Astrocyte (in vitro differentiated cells and primary cell): ENCODE measurements at places on chromosomes 4 and X. TPM values are rescaled to one million over a fixed set of nuclear protein-coding genes. Genes with fewer than 3 reads are reported as not detected.

DNA sequence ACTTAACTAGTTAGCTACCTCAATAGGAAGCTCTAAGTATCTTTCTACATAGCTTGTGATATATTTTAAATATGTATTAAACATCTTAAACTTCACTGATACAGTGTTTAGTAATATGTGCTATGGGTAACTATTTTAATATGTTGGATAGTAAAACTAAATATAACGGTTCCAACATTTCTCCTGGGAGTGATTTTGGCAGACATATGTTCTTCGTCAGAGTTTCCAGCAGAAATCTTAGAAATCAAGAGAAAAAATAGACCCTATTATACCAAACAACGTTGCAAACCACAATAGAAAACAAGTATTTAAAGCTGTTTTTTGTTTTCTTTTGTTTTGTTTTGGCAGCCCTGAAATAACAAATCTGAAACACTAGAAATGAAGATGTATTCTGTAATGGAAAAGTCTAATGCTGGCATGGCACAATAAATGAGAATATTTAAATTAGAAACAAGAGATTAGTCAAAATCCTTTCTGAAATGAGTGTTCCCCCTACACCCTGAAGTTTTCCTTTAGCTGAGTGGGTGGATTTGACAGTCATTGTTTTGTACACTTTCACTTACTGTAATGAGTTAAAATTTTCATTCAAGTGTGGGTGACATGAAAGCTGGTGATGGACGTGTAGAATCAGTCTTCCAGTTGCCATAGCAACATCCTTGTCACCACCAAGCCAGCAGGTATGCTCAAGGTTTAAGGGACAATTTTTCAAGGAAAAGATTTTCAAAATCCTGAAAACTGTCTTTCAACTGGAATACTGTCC lies 233.5 kb downstream of the SCFD2 start:
- DNase-seq: no peak

DNA sequence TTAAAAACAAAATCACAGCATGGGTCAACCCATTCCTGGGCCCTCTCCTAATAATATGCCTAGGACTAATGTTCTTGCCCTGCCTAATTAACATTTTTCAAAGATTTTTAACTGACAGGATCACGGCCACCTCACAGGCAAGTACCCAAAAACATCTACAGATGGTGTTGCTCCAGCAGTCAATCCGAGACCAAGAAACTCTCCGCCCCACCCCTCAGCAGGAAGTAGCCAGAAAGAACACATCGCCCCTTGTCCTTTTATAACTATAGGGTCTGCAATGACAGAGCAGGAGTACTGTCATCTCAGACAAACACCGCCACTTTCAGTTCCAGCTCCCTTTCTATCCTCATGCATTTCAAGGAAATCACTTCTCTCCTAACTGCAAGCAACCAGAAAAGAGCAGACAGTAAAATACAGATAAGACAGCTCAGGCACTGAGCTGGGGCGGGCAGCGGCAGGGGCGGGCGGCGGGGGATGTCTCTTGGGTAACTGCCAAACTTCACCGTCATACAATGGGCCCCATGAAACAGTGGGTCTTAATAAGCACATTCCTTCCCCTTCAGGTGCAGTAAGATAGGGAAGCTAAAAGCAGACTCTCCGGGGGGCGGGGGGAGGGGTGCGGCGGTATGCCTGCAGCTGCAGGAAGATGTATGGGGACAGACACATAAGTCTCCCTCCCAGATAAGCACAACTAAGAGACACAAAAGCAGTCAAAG lies 67.4 kb downstream of the ZNF182 start:
- no peak for DNase-seq

Gene APOO
- 26.5 and 34.6 TPM in 2 replicates for total RNA-seq

GRCh38 chr4:86977621-86978184 lies 42.9 kb downstream of the AFF1 start:
- DNase-seq: peak; percentile 78

DNA sequence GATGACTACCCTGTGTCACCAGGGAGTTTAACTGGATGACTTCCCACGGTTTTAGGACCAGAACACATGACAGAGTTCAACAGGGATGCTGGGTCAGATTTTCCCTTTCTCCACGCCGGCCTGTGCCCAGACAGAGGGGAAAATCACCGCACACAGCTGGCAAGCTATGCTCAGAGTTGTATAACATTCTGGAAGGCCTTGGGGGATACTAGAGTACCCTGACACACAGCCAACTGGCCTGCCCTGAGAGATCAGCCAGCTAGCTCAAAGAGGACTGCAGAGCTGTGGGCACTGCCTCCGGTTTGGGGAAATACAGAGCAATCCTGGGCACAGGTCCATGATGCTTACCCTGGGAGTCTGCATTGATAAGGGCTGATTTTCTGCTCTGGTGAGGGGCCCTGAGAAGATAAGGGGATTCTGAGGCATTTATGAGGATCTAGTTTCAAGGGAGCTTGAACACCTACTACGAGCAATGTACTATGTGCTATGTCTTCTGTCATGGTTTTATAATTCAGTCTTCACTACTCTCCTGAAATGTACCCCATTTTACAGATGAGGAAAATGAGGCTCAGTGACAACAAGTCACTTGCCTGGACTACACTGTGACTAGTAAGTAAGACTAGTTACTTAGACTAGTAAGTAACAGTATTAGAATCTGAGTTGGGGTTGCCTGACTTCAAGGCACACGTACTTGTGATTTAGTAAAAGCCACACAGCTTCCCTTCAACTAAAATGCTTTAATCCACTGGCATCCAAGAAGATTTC lies 14.7 kb downstream of the C4orf54 start:
- no peak for DNase-seq

Gene SCML1
- 4.2 and 5.1 TPM in 2 replicates for total RNA-seq

DNA sequence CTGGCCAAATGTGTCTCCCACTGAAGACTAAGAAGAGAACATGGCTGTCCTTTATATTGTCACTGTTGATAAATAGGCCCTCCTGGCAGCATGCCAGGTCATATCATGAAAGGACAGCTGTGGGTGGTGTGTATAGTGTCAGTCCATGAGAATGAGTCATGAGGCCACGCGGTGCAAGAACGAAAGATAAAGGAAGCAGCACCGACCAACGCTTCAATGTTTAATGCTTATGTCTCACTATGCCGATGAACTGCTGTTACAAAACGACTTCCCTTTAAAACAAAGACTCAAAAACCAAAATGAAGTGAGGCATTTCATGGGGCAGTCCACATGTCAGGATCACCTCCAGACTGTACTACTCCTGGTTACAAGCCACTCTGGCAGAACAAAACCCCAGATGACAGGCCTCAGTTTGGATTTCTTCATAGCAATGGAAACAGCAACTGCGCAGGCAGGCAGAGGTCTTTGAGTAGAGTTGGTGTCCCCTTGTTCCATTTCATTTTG lies 5.2 kb upstream of the TCEANC start:
- peak; percentile 74 for DNase-seq

- DNase-seq: peak; percentile 99
These were observed 23.2 kb upstream of the UVSSA start for GRCh38 chr4:1323635-1324442.

- DNase-seq: peak; percentile 45
These were observed 26.9 kb upstream of the PPP2R3B start for GRCh38 chrX:413322-414201.

GRCh38 chrX:43003204-43003565 lies 225.2 kb upstream of the PPP1R2C start:
- no peak for DNase-seq

Gene MXD4
- total RNA-seq: 92.0 and 92.3 TPM in 2 replicates

Gene MAGEA4
- total RNA-seq: not detected in 2 replicates

DNA sequence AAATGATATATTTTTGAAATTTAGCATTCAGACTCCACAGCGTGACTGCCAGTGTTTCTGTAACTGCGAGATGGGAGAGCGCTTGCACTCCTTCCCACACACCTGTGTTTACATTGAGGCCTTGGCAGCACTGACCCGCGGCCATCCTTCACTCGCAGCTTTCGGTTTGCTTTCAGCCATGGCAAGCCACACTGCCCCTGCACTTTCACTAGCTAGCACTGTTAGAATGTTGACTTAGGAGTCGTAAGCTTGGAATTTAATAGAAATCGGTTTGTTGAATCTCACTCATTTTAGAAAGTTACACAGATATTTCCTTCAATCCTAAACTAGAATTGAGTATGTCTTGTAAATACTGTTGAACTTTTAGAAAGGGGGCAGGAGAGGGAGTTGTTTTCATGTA lies 136.2 kb downstream of the CFAP299 start:
- DNase-seq: peak; percentile 18

DNA sequence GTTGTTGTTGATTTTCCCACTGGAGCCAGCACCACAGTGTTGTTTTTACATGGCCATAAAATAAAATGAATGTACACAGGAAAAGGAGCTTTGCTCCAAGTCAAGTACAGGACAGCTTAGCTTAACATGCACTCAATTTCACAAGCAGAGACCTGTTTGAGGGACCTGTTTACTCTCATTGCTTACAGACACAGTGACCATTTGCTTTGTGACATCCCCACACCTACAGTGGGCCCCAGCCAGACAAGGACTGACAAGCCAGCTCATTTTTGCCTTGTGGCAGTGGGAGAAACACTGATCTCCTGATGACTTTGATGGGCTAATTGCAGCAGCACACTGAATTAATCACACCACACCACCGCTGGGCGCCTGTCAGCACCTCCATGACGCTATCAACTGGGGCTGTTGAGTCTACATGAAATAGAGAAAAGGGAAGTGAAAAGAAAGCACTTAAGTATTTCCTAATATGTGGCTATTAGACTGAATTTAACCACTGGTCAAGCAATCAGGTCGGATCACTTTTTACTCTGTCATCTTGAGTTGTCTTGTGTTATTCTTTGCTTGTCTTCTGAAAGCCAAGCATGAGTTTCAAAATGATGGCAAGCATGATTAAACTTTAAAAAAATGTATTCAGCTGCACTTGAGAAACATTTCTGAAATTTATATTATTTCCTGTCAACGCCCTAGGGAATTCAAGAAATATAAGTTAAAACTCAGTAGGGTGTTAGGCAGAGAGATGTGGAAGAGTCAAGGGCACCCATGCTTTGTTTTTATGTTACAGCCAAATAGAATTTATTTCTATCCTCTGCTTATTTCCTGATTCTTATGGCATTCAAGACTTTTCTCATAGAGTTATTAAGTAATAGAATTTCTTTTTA lies 557.7 kb downstream of the RAB28 start:
- DNase-seq: no peak

Gene JADE3
- 9.5 and 12.4 TPM in 2 replicates for total RNA-seq

DNA sequence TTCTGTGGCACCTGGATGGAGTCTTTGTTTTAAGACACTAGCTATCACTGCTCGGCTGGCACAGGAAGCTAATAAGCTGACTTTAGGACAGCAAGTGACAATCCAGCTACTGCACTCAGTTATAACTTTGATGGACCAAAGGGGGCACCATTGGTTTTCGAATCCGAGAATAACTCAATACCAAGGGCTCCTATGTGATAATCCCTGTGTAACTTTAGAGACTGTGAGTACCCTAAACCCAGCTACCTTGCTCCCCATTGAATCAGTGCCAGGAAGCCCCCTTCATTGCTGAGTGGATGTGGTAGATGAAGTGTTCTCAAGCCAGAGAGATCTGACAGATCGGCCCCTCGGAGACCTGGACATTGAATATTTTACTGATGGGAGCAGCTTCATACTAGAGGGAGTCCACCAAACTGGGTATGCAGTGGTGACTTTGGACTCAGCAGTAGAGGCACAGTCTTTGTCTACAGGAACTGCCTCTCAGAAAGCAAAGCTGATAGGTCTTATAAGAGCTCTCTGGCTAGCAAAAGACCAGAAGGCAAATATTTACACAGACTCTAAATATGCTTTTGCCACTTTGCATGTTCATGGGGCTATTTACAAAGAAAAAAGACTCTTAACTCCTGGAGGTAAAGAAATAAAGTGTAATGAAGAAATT lies 35.5 kb upstream of the UGT2B7 start:
- no peak for DNase-seq

Gene FAM241A
- total RNA-seq: 1.5 and 1.7 TPM in 2 replicates

DNA sequence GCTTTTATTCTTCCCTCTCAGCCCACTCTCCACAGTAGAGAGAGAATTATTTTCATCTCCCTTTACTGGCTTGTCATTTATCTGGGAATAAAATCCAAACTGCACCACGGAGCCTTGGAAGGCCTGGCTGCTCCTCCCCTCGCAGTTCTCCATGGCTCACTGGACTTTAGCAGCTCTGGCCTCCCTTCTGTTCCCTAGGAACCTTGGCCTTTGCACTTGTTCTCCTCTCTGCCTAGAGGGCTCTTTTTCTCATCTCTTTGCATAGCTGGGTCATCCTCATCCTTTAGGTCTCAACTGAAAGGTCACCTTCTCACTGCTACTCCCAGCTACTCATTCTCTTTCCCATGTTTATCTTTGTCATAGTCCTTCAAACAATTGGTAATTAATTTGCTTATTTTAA lies 31.3 kb upstream of the TAPT1 start:
- DNase-seq: no peak

- no peak for DNase-seq
These were observed 1887.7 kb upstream of the PCDH7 start for GRCh38 chr4:28832444-28832843.

DNA sequence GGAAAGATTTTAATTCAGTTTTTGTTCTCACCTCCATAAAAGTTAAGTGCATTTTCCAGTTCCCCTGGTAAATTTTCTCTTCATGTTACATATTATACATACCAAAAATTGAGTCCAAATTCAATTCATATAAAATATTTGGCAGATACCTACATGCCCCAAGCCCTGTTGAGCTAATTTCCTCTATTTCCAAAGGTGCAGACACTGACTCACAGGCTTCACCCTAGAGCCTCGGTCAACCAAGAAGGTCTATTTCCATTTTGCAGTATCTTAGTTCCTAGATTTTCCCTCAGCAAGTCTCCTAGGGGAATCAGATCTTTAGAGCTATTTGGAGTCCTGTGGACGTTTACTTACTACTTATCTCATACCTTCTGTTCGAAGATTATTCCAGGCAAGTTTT lies 174.4 kb downstream of the TSPAN5 start:
- DNase-seq: peak; percentile 66

Gene SGMS2
- total RNA-seq: 48.1 and 48.3 TPM in 2 replicates

GRCh38 chr4:81531410-81531809 lies 59.7 kb upstream of the RASGEF1B start:
- DNase-seq: no peak

GRCh38 chrX:54067766-54068165 lies 23.5 kb upstream of the PHF8 start:
- no peak for DNase-seq

Gene ANXA5
- total RNA-seq: 682 and 793 TPM in 2 replicates

Gene WNK3
- total RNA-seq: 6.2 and 8.4 TPM in 2 replicates

- peak; percentile 8 for DNase-seq
These were observed 29.9 kb downstream of the TBL1X start for GRCh38 chrX:9494771-9495170.

- DNase-seq: peak; percentile 12
These were observed 168.5 kb downstream of the FAT4 start for GRCh38 chr4:125483278-125483677.

- DNase-seq: peak; percentile 16
These were observed 418.7 kb upstream of the INTU start for GRCh38 chr4:127214016-127214415.

Gene FRG2
- total RNA-seq: not detected in 2 replicates

- DNase-seq: peak; percentile 68
These were observed 2.4 kb downstream of the SPRY1 start for GRCh38 chr4:123398853-123399626.

Gene ZAR1
- not detected in 2 replicates for total RNA-seq

Gene RENBP
- 1.7 and 2.2 TPM in 2 replicates for total RNA-seq

Gene RAI2
- 0.50 and 0.66 TPM in 2 replicates for total RNA-seq
